Activated T-cell treated with anti-CD3 and anti-CD28 coated beads, Interleukin-2, amount 50 U/mL, for 24 hours (primary cell): ENCODE measurements at places on chromosomes 3 and 15.

DNA sequence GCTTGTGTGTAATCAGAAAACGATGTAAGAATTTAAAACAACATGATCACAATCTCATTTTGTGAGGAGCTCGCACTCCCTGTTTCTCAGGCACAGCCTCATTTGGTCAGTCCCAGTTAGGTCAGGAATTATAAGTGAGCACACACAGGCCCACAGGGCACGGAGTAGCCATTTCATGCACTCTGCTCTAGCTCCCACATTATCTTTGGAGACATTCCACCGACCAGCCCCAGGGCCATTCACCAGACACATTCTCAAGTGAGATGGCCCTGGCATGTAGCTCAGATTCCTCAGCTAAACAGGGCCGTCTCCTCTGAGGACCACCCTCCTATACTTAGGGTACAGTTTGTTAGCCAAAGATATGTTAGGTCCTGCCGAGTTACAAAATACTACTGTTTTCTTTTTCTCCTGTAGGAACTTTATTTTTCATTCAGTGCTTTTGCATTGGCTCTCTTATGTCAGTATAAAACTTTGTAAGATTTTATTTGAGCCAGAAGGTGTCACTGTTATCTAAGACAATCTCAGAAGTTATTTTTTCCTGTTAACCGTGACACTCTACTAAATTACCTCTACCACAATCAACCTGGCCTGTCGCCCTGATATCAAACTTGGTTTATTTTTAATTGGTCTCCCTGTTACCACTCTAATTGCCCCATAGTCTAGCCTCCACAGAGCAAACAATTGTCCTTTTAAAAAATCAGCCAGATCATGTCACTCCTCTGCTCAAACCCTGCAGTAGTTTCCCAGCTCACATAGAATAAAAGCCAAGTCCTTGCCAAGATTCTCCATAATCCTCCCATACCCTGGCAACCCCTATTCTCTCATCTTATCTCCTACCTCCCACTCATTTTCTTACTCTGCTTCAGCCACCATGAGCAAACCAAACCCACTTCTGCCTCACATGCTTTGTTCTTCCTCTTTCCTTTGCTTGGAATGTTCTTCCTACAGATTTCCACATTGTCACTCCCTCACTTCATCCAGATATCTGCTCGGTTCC is 105.7 kb downstream of the PPP2R3A start:
- no peak overlapping the region for H3K4me3 ChIP-seq
- H3K4me1 ChIP-seq: peaks cover 2% of the 10 kb centered on the region
- DNase-seq: no peak

GRCh38 chr3:194285024-194285849 is 65.9 kb downstream of the CPN2 start:
- no peak overlapping the region for H3K4me3 ChIP-seq
- DNase-seq: no peak
- no peaks in the 10 kb centered on the region for H3K36me3 ChIP-seq

DNA sequence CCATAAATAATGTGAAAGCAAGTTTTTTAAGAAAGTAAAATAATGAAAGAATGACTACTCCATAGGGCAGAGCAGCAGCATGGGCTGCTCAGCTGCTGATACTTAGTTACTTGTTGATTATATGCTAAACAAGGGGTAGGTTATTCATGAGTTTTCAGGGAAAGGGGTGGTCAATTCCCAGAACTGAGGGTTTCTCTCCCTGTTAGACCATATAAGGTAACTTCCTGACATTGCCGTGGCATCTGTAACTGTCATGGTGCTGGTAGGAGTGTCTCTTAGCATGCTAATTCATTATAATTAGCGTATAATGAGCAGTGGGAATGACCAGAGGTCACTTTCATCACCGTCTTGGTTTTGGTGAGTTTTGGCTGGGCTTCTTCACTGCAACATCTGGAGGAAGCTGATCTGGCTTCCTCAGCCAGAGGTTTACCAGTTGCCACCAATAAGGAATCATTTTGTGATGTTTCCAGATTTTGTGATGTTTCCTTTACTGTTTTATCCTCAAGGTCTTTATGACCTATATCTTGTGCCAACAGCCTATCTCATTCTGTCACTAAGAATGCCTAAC is 121.8 kb upstream of the CHL1 start:
- H3K27ac ChIP-seq: no peak overlapping the region
- no peak for DNase-seq
- H3K4me1 ChIP-seq: no peaks in the 10 kb centered on the region
- H3K36me3 ChIP-seq: no peaks in the 10 kb centered on the region

GRCh38 chr3:61683549-61684236 is 122.3 kb downstream of the PTPRG start:
- DNase-seq: no peak
- no peak overlapping the region for H3K27ac ChIP-seq
- H3K36me3 ChIP-seq: no peaks in the 10 kb centered on the region
- H3K4me3 ChIP-seq: no peak overlapping the region
- H3K27me3 ChIP-seq: no peaks in the 10 kb centered on the region

DNA sequence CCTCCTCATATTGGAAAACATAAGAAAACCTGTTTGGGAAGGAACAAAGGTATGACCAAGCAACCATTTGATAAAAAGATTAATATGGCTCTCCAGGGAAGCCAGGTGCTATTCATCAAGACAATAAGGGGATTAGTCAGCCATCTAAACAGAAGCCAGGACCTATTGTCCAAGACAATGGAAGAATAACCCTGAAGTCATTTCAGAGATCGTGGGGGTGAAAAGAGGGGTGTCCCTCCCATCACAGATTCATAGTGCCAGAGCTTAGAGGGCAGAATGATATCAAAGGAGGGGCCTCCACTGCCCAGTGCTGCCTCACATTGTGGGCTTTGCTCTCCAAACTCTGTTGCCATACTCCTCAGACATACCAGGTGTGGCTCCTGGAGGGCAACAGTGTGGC is 73.5 kb downstream of the DAPK2 start:
- no peaks in the 10 kb centered on the region for H3K27me3 ChIP-seq
- peaks cover 40% of the 10 kb centered on the region for H3K4me1 ChIP-seq

DNA sequence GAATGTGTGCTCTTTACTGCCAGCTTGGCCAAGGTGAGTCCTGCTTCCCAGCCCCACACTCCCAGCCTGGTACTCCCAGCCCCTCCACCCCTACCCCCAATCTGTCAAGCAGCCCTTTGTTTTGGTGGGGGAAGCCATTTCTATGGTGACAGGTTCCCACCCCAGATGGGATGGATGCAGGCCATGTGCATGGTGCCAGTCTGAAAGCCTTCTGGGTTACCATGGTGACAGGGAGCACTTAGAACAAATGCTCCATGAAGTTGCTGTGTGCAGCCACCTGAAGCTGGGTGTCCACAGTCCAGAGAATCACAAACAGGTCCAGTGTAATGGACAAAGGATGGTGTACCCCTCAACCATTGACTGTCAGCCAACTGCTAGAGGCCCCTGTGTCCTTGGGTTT is 19.1 kb upstream of the VILL start:
- H3K4me3 ChIP-seq: no peak overlapping the region
- no peak for DNase-seq
- H3K36me3 ChIP-seq: no peaks in the 10 kb centered on the region
- H3K27ac ChIP-seq: no peak overlapping the region
